Caudate nucleus (tissue), 63 donors: ENCODE measurements at places on chromosomes 16 and 17.

GRCh38 chr17:81302324-81302723 lies 7.2 kb upstream of the SLC38A10 start:
- DNase-seq: no peak

DNA sequence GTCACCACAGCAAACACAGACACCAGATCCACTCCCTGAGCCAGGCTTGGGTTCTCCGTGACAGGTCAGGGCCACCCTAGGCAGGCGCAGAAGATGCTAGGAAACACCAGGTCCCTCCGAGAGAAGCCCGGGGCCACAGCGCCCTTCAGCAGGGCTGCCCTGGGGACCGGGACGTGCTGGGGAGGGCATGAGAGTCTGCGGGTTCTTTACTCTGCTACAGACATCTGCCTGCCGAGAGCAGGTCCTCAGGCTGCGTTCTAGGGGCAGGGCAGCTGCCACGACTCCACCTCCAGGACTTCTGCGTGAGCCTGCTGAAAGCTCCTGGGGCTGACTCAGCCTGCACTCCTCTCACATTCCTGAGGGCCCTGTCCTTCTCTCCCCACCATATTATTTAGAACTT lies 11.4 kb downstream of the MYLK3 start:
- DNase-seq: no peak

GRCh38 chr17:80349151-80349651 lies 65.8 kb upstream of the ENDOV start:
- DNase-seq: no peak

GRCh38 chr16:89170346-89171215 lies 967 bp upstream of the CDH15 start:
- no peak for DNase-seq

GRCh38 chr17:55444471-55445441 lies 23.1 kb upstream of the MMD start:
- no peak for DNase-seq

GRCh38 chr17:76543482-76543825 lies 3.6 kb downstream of the PRCD start:
- DNase-seq: no peak

- DNase-seq: no peak
Observed at GRCh38 chr17:9146064-9146463, 124.8 kb downstream of the NTN1 start.

- DNase-seq: no peak
Observed at GRCh38 chr16:53876811-53877210, 172.9 kb downstream of the FTO start.
